Cardiac septum (tissue), 1 donor: ENCODE measurements at places on chromosomes 16 and 17.
A peak's percentile ranks its signal among the peaks of the same experiment; 100 is the strongest.

- DNase-seq, result no peak
Measured at GRCh38 chr16:31301708-31302400, 42.1 kb downstream of the ITGAM start.

DNA sequence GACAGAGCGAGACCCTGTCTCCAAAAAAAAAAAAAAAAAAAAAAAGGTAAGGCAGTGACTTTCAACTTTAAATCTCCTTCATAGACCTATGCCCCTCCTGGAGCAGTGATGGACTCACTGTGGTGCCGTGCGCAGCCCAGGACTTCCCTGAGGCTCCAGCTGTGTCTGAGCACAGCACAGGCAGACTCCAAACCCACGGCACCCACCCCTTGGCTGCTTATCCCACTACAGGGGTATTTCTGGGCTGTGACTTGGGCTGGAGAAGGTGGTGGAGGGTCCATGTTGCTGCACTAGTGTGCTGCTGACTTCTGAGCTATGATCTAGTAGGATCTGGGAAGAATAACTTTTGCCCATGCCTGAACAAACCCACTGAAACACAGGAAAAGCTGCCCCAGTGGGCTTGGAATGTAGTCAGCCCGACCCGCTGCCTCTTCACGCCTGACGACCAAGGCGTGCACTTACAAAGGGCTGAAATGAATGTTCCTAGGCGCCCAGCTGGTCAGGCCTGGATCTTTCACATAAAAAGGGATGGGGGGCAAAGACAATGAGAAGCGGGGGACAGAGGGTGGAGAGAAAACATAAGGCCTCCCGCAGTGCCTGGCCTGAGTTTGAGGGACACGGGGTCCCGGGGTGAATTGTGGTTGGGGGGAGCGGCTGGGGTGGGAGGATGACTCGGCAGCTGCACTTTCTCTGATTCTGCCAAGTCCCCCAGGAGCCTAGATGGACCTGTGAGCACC, 83.0 kb downstream of the IRF8 start:
- no peak for DNase-seq

GRCh38 chr16:57999366-57999970, 1.0 kb downstream of the ZNF319 start:
- no peak for DNase-seq

DNA sequence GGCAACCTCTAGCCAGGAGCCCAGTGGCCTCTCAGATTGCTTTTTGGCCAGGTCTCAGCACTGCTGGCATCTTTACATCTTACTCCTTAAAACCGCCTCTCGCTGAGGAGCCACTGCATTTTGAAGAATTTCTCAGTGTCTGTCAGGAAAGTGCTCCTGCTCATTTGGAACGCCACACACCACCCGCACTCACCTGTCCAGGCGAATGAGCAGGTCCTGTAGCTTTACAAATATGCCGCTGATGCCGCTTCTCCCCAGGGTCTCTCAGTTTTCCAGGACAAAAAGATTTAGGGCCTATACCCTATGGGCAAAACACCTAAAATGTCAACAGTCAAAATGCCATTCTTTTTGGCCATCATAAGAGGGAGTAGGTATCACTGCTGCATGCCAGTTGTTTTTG, 22.1 kb downstream of the CYB561 start:
- no peak for DNase-seq

DNA sequence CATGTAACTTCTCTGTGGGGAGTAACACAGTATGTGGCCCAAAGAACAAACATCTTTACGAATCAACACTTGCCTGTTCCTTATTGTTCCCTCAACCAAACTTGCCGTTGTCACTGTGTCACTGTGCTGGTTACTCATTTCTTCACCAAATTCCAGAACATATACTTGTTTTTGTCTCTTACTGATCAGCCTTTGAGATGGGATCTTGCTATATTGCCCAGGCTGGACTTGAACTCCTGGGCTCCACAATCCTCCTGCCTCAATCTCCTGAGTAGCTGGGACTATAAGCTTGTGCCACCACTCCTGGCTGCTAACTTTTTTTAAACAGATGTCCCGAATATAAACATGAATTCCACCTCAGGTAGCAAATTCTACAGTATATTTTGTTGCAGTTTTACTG, 115.1 kb downstream of the PARN start:
- no peak for DNase-seq

GRCh38 chr17:78442648-78443218, 64.3 kb downstream of the PGS1 start:
- DNase-seq, result peak; percentile 89

DNA sequence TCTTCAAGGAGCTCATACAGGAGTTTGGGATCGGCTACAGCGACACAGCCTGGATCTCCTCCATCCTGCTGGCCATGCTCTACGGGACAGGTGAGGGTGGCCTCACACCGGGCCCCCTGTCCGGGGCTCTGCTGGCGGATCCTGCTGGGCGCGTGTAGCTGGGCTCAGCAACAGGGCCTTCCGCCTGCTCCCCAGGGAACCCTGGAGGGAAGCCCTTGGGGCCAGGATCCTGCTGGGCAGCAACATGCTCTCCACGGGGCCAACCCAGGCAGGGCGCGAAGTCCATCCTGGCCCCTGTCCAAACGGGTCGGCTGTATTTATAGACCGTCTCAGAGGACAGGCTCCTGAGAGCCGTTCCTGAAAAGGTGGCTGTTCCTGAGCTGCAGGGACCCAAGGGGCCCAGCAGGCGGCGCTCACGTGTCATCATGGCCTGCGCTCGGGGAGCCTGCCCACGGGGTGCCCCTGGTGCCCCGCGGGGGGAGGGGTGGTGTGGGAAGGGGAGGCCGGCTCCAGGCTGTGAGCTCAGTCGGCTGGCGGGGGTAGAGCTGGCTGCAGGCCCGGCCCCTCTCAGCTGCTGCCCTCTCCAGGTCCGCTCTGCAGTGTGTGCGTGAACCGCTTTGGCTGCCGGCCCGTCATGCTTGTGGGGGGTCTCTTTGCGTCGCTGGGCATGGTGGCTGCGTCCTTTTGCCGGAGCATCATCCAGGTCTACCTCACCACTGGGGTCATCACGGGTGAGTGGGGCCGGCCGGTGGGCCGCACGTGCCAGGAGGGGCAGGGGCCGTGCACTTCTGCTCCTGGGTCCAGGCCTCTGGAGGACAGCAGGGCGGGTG, 7.5 kb downstream of the SLC16A3 start:
- no peak for DNase-seq

DNA sequence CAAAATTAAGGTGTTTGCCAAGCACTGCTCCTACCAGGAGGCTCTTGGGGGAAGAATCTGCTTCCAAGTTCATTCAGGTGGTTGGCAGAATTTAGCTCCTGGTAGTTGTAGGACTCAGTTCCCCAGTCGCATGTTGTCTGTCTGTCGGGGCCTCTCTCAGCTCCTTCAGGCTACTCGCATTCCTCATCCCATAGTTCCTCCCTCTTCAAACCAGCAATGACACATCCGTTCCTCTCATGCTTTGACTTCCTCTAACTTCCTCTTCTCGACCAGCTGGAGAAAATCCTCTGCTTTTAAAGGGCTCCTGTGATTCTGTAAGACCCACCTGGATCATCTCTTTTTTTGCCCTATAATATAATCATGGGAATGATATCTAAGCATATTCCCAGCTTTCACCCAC, 108.1 kb downstream of the PMP22 start:
- DNase-seq, result no peak

GRCh38 chr17:62966426-62967204, 580 bp downstream of the TANC2 start:
- DNase-seq, result no peak

- no peak for DNase-seq
Measured at GRCh38 chr16:71771571-71771970, 37.1 kb downstream of the AP1G1 start.

- DNase-seq, result no peak
Measured at GRCh38 chr16:85995541-85996423, 96.8 kb downstream of the IRF8 start.

GRCh38 chr16:78770353-78771091, 671.1 kb downstream of the WWOX start:
- peak; percentile 82 for DNase-seq

GRCh38 chr16:89360760-89361435, 129.5 kb downstream of the ANKRD11 start:
- no peak for DNase-seq

GRCh38 chr16:46797501-46797900, 33.5 kb downstream of the C16orf87 start:
- no peak for DNase-seq

DNA sequence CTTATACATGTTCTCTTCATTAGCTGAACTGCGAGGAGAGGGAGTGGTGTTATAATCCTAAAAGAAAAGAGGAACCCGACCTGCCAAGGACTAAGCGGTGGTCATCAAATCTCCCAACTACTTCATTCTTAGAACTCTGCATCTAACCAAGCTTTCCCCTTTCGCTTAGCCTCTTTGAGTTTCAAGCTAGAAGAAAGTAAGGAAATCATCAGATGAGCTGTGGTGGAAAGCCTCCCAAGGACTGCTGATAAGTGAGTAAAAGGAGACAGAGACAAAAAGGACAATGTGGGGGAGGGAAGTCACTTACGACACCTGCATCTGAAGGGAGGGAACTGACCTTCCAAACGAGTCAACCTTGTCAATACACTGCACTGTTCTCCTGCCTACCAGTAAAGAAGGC, 121.3 kb downstream of the TRIM37 start:
- DNase-seq, result no peak

GRCh38 chr17:42517516-42517915, 18.5 kb upstream of the NAGLU start:
- DNase-seq, result peak; percentile 92

- peak; percentile 73 for DNase-seq
Measured at GRCh38 chr17:64781810-64782555, 119.9 kb upstream of the SMURF2 start.

DNA sequence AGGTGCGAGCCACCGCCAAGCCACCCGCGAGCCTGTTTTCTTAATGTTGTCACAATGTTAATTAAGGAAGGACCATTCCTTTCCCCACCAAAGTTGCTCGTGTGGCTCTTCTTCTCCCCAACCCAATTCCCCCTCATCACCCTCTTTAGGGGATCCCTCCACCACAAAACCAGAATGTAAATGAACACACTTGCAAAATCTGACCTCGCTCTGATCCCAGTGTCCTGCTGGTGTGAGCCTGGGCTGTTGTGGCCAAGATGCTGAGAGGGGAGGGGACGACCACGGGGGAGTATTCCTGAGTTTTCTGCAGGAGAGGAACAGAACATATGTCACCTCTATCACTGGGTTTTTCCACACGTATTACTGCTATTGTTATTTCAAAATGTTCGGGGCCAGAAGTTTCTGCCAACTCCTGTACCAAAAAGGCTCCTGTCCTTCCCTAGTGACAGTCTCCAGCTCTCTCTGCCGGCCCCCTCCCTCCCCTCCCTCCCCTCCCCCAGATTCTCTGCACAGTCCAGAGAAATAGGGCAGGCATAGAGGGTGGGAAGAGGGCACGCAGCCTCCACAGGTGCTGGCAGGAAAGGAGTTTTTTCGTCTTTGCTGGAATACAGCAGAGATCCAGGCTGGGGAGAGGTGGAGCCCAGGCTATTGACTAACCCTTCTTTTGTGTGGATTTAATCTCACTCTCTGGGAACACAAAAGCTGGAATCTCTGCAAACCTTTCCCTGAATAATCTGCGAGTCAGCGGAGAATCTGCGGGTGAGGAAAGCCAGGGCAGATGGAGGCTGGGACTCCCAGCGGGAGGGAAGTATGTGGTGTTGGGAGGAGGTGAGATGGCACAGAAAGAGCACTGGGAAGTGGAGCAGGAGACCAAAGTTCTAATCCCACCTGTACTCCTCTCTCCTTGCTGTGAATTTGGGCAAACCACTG, 4.5 kb upstream of the CA4 start:
- DNase-seq, result no peak

- no peak for DNase-seq
Measured at GRCh38 chr16:84209989-84210388, 19.0 kb downstream of the ADAD2 start.

DNA sequence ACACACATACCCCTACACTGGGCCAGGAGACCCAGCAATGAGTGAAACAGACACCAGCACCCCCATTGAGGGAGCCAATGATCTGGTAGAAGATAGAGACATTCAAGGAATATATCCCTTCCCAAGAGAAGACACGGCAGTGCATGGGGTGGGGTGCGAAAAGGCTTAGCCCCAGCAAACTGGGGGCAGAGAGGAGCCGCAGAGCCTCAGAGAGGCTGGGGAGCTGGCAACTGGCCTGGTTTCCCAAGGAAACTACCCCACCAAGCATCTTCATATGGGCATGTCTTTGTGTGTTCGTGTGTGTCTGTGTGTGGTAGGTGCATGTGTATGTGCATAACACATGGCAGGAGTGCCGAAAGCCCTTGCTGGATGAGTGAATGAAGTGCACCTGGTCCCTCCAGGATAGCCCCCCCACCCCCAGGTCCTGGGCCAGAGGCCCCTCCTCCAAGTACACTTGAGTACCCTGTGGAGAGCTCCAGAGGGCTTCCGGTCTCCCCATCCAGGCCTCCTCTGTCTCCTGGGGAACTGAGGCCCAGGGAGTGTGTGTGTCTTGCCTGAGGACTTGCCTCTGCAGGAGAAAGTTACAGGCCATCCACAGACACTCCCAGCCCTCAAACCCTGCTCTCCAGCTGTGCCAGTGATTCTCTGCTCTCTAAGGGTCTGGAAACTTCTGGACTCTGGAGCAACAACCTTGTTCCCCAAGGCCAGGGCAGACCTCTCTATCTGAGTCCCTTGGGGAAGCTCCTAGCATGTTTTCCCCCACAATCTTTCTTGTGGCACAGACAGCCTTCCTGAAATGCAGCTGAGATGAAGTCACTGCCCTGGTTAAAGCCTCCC, 15.9 kb downstream of the TBX2 start:
- DNase-seq, result no peak

GRCh38 chr16:27293343-27293742, 20.4 kb upstream of the IL4R start:
- DNase-seq, result no peak

GRCh38 chr16:83105279-83106077, 478.7 kb downstream of the CDH13 start:
- DNase-seq, result no peak

GRCh38 chr17:39634384-39634871, 2.5 kb upstream of the STARD3 start:
- DNase-seq, result no peak

GRCh38 chr17:72931635-72932034, 160.9 kb downstream of the SLC39A11 start:
- DNase-seq, result no peak

GRCh38 chr16:6846452-6846851, 486.2 kb upstream of the RBFOX1 start:
- no peak for DNase-seq

DNA sequence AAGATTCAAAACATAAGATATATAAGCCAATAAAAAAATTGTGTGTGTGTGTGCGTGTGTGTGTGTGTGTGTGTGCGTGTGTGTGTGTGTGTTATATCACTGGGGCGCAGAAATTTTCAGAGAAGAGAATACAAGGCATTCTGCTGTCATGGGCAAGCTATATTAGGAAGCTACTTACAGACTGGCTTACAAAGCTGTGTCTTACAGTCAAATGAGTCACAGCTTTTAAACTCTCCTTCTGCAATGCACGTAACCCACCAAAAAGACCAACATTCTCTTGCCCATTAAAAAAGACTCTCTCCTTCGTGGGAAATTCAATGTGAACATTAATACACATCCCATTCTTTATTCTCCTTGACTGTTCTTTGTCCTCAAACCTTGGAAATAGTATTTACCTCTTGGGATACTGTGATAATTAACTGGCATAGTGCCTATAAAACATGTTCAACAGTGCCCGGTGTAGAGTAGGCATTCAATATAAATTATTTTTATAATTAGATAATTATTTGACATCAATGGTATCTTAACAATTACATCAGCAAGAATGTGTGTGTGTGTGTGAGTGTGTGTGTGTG, 860.4 kb upstream of the SOX9 start:
- no peak for DNase-seq
